Pancreas (tissue), 10 donors: ENCODE measurements at places on chromosomes 4 and X.

DNA sequence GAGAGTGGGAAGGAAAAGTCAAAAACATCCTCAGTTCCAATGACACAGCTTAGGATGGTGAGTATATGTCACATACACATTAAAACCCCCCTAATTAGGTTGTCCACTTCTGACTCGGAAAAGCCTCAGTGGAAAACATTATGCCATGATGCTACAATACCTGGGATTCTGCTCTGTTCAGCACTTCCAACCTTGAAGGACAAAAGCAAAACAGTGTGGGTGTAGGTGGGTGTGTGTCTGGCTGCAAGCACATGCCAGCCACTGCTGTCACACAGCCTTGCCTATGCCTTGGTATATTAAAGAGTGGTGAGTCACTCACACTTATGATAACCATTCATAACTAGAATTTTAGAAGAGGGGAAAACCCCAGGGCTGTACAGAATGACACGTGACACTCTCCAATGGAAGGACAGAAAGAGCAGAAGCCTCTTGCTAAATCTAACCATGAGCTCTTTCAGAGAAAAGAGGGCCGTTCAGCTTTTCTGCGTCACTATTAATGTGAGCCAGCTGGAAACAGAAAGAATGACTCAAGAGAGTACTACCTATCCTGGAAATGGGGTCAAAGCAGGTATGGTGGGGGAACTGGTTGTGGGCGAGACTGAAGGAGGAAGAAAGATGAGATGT, 159.6 kb downstream of the TET2 start:
- no peaks in the 10 kb centered on the region for H3K4me1 ChIP-seq
- no peaks in the 10 kb centered on the region for H3K36me3 ChIP-seq
- H3K4me3 ChIP-seq = no peak overlapping the region
- no peak overlapping the region for H3K27ac ChIP-seq
- DNase-seq = no peak

DNA sequence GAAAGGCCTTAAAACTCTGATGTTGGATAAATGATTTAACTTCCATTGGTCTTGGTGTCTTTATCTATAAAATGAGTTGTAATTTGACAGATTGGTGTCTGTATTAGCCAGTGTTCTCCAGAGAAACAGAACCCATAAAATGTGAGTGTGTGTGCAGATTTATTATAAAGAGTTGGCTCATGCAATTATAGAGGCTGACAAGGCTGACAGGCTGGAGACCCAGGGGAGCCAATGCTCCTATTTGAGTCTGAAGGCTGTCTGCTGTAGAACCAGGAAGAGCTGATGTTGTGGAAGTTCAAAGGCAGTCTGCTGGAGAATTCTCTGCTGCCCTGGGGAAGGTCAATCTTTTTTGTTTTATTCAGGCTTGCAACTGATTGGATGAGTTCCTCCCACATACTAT, 131.7 kb downstream of the SLC4A4 start:
- no peak overlapping the region for H3K4me3 ChIP-seq
- H3K4me1 ChIP-seq = no peaks in the 10 kb centered on the region
- H3K27me3 ChIP-seq = no peaks in the 10 kb centered on the region
- no peak for DNase-seq

- no peaks in the 10 kb centered on the region for H3K27me3 ChIP-seq
- no peaks in the 10 kb centered on the region for H3K4me1 ChIP-seq
- no peak overlapping the region for H3K4me3 ChIP-seq
- DNase-seq = no peak
Measured at GRCh38 chr4:150131581-150132228, 53.5 kb downstream of the DCLK2 start.

DNA sequence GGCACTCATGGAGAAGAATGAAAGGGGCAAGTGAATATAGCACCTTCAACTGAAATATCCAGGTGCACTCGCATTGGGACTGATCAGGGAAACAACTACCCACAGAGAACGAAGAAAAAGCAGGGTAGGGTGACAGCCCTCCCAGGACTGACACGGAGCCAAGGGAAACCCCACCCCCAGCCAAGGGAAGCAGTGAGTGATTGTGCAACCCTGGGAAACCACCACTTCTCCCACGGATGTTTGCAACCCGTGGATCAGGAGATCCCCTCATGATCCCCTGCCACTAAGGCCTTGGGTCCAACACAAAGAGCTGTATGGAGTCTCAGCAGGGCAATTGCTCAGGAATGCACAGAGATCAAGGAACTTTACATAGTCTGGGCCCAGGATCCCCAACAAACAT, 158.5 kb upstream of the HCCS start:
- H3K4me3 ChIP-seq = no peak overlapping the region
- no peak overlapping the region for H3K27ac ChIP-seq
- H3K27me3 ChIP-seq = no peaks in the 10 kb centered on the region
- H3K36me3 ChIP-seq = no peaks in the 10 kb centered on the region

DNA sequence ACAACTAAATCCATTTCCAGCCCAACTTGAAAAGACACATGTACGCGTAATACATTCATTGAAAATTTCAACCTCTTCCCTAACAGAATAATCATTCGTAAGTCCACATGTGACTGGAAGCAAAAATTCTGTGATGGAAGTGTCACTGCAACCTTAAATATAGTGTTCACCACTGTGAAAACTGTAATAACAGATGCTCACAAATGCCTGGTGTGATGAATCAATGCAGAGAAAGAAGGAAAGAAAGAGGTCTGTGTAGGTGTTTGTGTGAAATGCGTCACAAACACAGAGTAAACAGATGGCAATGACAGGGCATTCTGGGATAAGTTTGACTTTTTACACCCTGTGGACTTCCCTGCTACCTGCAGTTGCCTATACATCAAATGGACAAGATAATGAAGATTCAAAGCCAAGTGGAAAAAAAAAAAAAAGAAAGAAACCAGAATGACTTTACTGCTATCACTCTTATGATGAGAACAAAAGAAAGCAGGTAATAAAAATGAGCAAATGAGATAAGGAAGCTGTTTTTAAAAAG, 123.3 kb downstream of the EPHA5 start:
- H3K4me1 ChIP-seq = no peaks in the 10 kb centered on the region
- DNase-seq = no peak
- H3K27ac ChIP-seq = no peak overlapping the region
- no peaks in the 10 kb centered on the region for H3K27me3 ChIP-seq
- no peak overlapping the region for H3K4me3 ChIP-seq
- no peaks in the 10 kb centered on the region for H3K36me3 ChIP-seq

DNA sequence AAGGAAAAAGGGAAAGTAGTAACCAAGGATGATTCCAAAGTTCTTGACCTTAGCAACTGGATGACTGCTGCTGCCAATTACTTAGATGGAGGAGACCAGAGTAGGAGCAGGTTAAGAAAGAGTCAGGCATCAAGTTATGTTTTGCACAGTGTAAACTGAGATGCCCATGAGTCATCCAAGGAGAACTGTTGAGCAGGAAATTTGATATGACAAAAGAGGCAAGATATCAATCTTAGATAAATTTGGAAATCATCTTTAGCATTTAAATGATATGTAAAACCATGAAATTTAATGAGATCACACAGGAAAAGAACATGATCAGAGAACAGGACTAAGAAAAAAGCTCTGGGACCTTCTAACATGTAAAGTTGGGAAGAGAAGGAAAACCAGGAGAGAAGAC, 361.3 kb downstream of the OPHN1 start:
- H3K36me3 ChIP-seq = no peaks in the 10 kb centered on the region
- no peak for DNase-seq
- no peaks in the 10 kb centered on the region for H3K27me3 ChIP-seq
- H3K4me1 ChIP-seq = no peaks in the 10 kb centered on the region
- no peak overlapping the region for H3K4me3 ChIP-seq
- no peak overlapping the region for H3K27ac ChIP-seq
